K562 (cell line): ENCODE measurements at places on chromosomes 3 and 15. TPM values are rescaled to one million over a fixed set of nuclear protein-coding genes. Genes with fewer than 3 reads are reported as not detected.
A peak's percentile ranks its signal among the peaks of the same experiment; 100 is the strongest.

- DNase-seq = no peak
- no peaks in the 10 kb centered on the region for H3K4me1 ChIP-seq
- H3K4me3 ChIP-seq = no peak overlapping the region
- no peaks in the 10 kb centered on the region for H3K36me3 ChIP-seq
- H3K27ac ChIP-seq = no peak overlapping the region
Observed at GRCh38 chr15:66170042-66170441, 83.5 kb downstream of the MEGF11 start.

- H3K27ac ChIP-seq = no peak overlapping the region
- H3K36me3 ChIP-seq = no peaks in the 10 kb centered on the region
- no peaks in the 10 kb centered on the region; the same call in 1 of the 2 replicates for H3K4me1 ChIP-seq
- peak; percentile 5 for DNase-seq
- no peak overlapping the region for H3K4me3 ChIP-seq
Observed at GRCh38 chr15:79078763-79079410, 11.7 kb downstream of the RASGRF1 start.

Gene DPPA2
- not detected in 2 replicates for total RNA-seq

Gene TM6SF1
- 2.7 and 4.1 TPM in 2 replicates for total RNA-seq

DNA sequence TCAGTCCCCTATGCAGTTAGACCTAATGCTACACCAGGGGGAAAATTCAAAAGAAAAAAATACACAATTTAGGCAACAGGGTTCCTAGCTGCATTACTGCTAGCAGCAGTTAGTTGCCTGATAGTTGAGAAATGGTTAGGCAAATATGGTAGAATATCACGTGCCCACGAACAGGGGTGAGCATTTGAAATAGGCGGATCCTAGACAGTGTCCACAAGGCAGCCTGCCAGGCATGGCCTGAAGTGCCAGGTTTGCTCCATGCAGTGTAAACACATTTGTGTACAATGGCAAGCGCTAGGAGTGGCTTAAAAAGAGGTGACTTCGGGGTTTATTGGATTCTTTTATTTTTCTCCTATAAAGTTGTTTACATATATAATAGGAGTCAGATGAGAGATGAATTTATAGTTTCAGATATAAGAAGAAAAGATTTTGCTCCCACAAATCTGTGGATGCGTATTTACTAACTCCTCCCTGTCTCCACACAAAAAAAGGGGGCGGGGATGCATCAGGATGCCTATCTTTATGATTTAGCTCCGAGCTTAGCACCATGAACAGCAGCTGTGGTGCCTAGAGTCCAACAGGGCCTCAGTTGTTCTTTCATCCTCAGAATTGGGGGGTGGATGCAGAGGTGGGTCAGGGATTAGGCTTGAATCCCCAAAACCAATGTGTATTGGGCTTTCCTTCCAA, 3.9 kb upstream of the TGM4 start:
- H3K27ac ChIP-seq = no peak overlapping the region
- no peak overlapping the region for H3K4me3 ChIP-seq
- H3K27me3 ChIP-seq = no peaks in the 10 kb centered on the region
- no peaks in the 10 kb centered on the region for H3K4me1 ChIP-seq
- DNase-seq = no peak
- H3K36me3 ChIP-seq = peaks cover 9% of the 10 kb centered on the region; the same call in 2 of the 3 replicates

DNA sequence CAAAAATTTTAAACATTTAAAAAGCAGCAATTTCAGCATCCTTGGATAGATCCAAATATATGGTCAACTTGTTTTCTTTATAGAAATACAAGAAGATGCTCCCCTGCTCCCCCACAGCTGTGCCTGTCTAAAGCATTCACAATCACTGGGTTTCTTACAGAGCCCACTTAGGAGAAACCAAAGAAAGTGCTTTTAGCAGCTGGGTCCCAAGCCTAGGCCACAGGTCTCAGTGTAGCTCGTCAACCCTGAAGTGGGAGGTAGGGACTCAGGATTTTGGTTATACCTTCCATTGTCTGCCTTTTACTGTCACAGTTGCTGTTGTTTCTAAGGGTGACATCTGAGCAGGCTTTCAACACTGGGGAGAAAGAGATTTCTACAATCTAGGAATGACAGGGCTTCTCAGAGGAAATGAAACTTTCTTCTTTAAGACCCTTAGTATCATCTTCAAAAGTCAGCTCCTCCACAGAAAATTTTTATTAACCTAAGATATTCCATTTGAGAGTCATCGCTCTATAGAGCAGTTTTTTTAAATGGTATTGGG, 199.3 kb upstream of the CMC1 start:
- H3K4me1 ChIP-seq = no peaks in the 10 kb centered on the region
- H3K27me3 ChIP-seq = no peaks in the 10 kb centered on the region
- DNase-seq = no peak

DNA sequence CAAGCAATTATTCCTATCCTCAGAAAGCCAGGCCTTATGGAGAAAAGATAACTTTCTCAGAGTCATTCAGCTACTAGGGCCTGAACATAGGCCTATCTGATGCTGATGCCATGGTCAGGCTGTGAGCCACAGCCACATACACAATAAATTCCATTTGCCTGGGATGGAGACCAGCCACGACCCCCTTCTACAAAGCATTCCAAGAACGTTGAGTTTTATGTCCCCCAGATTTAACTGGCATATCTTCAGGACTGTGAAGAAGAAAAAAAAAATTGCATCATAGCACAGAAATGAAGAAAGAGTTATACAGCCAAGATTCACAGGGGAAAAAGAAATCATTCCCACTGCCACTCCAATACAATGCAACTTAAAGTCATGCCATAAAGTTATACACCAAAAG, 100.0 kb downstream of the THBS1 start:
- no peak overlapping the region for H3K27ac ChIP-seq
- no peaks in the 10 kb centered on the region for H3K36me3 ChIP-seq
- DNase-seq = no peak
- H3K4me1 ChIP-seq = no peaks in the 10 kb centered on the region
- no peaks in the 10 kb centered on the region for H3K27me3 ChIP-seq

DNA sequence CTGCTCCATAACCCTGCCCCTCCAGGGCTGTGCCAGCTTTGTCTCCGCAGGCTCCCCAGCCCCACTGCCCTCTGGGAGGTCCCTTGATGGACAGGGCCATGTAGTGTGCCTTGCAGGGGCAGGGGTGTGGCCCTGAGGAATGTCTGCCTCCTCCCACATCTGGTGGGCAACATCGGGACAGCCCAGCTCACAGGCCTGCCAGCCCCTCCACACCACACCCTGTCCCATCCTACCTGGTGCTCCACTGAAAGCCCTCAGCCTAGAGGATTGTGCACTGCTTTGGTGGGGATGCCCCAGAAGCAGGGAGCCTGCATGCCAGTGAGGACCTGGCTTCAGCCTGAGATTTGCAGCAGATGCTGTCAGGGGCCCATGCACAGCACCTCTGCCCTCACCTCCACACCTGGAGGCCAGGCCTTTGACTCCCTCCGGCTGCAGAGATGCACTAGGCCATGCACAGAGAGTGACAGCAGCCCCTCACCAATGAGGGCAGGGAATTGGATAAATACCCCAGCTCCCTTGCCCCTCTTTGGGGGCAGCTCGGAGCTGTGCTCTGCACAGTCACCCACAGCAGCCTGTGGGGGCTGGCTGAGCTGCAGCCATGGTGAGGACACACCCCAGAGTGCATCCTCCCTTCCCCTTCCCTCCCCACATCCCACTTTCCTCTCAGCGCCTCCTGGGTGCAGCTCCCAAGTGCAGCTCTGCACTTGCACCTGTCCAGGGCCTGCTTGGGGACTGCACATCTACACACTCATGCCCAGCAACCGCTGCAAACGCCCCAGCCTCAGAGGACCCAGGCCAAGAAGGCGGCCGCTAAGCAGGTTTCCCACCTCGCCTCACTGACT, 2.7 kb downstream of the C3orf22 start:
- H3K4me3 ChIP-seq = no peak overlapping the region
- peaks cover 43% of the 10 kb centered on the region for H3K27me3 ChIP-seq
- no peak for DNase-seq
- no peak overlapping the region for H3K27ac ChIP-seq

Gene TXNRD3
- total RNA-seq = 1.5 and 2.1 TPM in 2 replicates

- H3K36me3 ChIP-seq = no peaks in the 10 kb centered on the region
- no peak for DNase-seq
- no peaks in the 10 kb centered on the region for H3K4me1 ChIP-seq
- H3K27ac ChIP-seq = no peak overlapping the region
- H3K27me3 ChIP-seq = peaks cover 8% of the 10 kb centered on the region
Observed at GRCh38 chr15:29528276-29528675, 258.7 kb upstream of the NSMCE3 start.

DNA sequence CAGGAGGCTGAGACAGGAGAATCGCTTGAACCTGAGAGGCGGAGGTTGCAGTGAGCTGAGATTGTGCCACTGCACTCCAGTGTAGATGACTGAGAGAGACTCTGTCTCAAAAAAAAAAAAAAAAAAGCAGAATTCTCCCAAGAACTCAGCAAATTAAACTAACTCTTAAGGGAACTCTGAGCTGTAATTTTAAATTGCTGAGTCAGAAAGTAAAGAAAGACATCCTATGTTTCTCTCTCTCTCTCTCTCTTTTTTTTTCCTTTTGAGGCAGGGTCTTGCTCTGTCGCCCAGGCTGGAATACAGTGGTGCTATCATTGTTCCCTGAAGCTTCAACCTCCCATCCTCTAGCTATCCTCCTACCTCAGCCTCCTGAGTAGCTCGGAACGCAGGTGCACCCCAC, 20.0 kb upstream of the PHC3 start:
- no peak for DNase-seq
- no peaks in the 10 kb centered on the region for H3K36me3 ChIP-seq
- H3K27me3 ChIP-seq = no peaks in the 10 kb centered on the region
- H3K4me1 ChIP-seq = 0 out of 3 replicates have a peak, but pooled peaks cover 2% of the 10 kb centered on the region
- no peak overlapping the region for H3K27ac ChIP-seq

- H3K4me1 ChIP-seq = peaks cover 7% of the 10 kb centered on the region; the same call in 2 of the 3 replicates
- no peak overlapping the region for H3K27ac ChIP-seq
- DNase-seq = no peak
- H3K36me3 ChIP-seq = no peaks in the 10 kb centered on the region
Observed at GRCh38 chr15:40344217-40344616, 3.5 kb upstream of the CCDC9B start.

Gene EHHADH
- 5.5 and 6.1 TPM in 2 replicates for total RNA-seq

GRCh38 chr3:194906229-194906629, 220.5 kb downstream of the FAM43A start:
- no peak overlapping the region for H3K4me3 ChIP-seq
- H3K27me3 ChIP-seq = peaks cover 33% of the 10 kb centered on the region
- H3K4me1 ChIP-seq = no peaks in the 10 kb centered on the region
- DNase-seq = no peak
- H3K27ac ChIP-seq = no peak overlapping the region
- H3K36me3 ChIP-seq = no peaks in the 10 kb centered on the region

Gene FETUB
- not detected in 2 replicates for total RNA-seq

DNA sequence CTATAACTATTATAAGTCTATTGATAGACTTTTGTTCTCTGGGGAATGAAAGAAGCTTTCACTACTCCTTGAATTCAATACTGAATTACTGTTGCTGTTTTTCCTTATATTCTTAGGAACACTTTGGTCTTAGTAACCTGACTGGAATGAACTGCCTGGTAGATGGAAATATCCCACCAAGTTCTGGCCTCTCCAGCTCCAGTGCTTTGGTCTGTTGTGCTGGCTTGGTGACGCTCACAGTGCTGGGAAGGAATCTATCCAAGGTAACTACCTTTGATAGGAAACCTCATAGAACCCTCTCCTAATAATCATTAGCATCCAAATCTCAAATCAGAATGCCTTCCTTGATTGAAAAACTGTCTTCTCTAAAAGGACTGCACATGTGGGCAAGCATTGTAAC, 69.1 kb downstream of the GALK2 start:
- DNase-seq = no peak
- H3K27me3 ChIP-seq = no peaks in the 10 kb centered on the region
- H3K4me3 ChIP-seq = no peak overlapping the region
- no peaks in the 10 kb centered on the region for H3K4me1 ChIP-seq

Gene NTRK3
- not detected in 2 replicates for total RNA-seq

Gene SLC6A1
- not detected in 2 replicates for total RNA-seq

DNA sequence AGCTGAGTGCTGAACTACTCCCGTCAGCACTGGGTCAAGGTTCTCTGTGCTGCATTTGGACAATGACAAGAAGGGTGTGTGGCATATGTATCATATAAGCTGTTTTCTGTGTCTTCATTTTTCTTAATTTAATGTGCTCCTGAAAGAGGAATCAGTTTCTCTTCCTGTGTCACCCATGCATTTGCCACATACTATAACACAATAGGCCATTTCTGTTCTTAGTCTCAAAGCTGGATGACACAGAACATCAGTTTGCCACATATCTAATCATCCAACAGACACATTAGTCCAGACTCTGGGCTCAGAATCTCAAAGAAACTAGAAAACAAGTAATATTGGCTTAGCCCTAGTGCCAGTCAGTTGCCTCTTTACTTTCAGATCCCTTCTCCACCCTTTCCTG, 34.1 kb downstream of the CEP19 start:
- H3K27me3 ChIP-seq = no peaks in the 10 kb centered on the region
- no peak for DNase-seq
- H3K36me3 ChIP-seq = no peaks in the 10 kb centered on the region
- no peak overlapping the region for H3K4me3 ChIP-seq
- H3K4me1 ChIP-seq = 0 out of 2 replicates have a peak, but pooled peaks cover 5% of the 10 kb centered on the region
- no peak overlapping the region for H3K27ac ChIP-seq

Gene CHRNA3
- total RNA-seq = not detected in 2 replicates

- no peak for DNase-seq
- no peaks in the 10 kb centered on the region for H3K27me3 ChIP-seq
- peaks cover 3% of the 10 kb centered on the region; the same call in 1 of the 2 replicates for H3K4me1 ChIP-seq
- H3K4me3 ChIP-seq = no peak overlapping the region
- H3K27ac ChIP-seq = no peak overlapping the region
- H3K36me3 ChIP-seq = peaks cover 12% of the 10 kb centered on the region; the same call in 1 of the 3 replicates
Observed at GRCh38 chr3:69099576-69099975, 14.8 kb downstream of the ARL6IP5 start.

GRCh38 chr3:23071758-23072157, 131.4 kb upstream of the UBE2E2 start:
- H3K4me1 ChIP-seq = no peaks in the 10 kb centered on the region
- no peaks in the 10 kb centered on the region for H3K27me3 ChIP-seq
- DNase-seq = no peak
- no peak overlapping the region for H3K27ac ChIP-seq
- H3K36me3 ChIP-seq = no peaks in the 10 kb centered on the region

Gene IL5RA
- total RNA-seq = not detected in 2 replicates

DNA sequence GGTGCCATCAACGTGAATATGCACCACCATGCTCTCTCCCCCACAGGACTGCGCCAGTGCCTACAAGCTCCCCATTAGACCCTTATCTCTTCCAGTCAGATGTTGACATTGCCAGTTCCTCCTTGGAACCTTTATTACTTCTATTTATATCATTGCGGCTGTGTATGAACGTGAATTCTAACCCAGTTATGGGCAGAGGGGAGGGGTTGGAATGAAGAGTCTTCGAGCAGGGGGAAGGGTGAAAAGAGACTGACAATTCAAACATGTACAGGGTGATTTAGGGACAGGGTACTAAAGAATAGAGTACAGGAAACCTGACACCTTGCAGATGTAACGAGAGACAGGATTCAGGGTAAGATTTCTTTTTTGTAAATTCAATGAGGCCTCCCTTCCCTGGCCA, 41.8 kb upstream of the ST6GAL1 start:
- peak overlapping the region; percentile 73 for H3K27ac ChIP-seq
- no peaks in the 10 kb centered on the region for H3K27me3 ChIP-seq
- peak; percentile 71 for DNase-seq
- H3K4me1 ChIP-seq = peaks cover 4% of the 10 kb centered on the region; the same call in 1 of the 2 replicates
- H3K4me3 ChIP-seq = no peak overlapping the region
- no peaks in the 10 kb centered on the region for H3K36me3 ChIP-seq

Gene FOXB1
- total RNA-seq = not detected in 2 replicates

- H3K36me3 ChIP-seq = no peaks in the 10 kb centered on the region
- DNase-seq = no peak
- H3K27me3 ChIP-seq = peaks cover 2% of the 10 kb centered on the region; the same call in 2 of the 3 replicates
- H3K27ac ChIP-seq = no peak overlapping the region
Observed at GRCh38 chr15:68638953-68639515, 60.2 kb downstream of the CORO2B start.

- H3K27me3 ChIP-seq = no peaks in the 10 kb centered on the region
- no peak overlapping the region for H3K27ac ChIP-seq
- no peaks in the 10 kb centered on the region for H3K36me3 ChIP-seq
- H3K4me1 ChIP-seq = peaks cover 26% of the 10 kb centered on the region; the same call in 1 of the 2 replicates
- no peak for DNase-seq
Observed at GRCh38 chr15:20340331-20340811, 201.2 kb downstream of the GOLGA6L6 start.
